ENCODE measurements at places on chromosomes 3 and 15. TPM values are rescaled to one million over a fixed set of nuclear protein-coding genes. Genes with fewer than 3 reads are reported as not detected.

GRCh38 chr15:45143056-45143455, 13.3 kb downstream of the DUOX1 start:
- no peak for DNase-seq

COL6A5 gene
- not detected for total RNA-seq

- no peak for DNase-seq
Measured at GRCh38 chr3:189222927-189223636, 51.3 kb downstream of the TPRG1 start.

ZMYND10 gene
- total RNA-seq, result 0.74 TPM

GRCh38 chr3:196142202-196142956, 60.5 kb upstream of the TFRC start:
- DNase-seq, result no peak

DNA sequence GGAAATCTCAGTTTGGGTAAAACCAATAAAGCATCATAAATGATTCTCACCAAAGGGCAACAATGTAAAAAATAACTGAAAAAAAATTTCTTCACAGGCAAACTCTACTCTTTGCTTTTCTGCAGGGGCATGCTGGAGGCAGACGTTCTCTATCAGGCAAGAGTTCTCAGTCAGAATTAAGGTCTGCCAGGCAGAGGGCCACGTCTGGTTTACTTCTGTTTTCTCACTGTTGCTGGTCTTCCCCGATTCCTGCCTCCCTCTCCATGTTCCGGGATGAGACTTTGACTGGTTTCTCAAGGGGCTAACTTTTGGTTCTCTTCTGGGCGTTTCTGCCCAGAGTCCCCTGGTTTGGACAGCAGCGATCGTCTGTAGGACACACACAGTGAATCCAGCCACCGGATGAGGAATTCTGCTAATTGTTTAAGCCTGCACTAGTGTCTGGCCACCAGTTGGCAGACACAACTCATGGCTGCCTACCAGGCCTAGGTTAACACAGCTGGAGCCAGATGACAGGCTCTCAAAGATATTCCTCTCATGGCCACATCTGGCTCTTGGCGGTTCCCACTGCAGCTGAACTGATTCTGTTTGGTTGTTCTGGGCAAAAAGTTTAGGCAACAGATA, 273.1 kb downstream of the FOXP1 start:
- no peak for DNase-seq

DNA sequence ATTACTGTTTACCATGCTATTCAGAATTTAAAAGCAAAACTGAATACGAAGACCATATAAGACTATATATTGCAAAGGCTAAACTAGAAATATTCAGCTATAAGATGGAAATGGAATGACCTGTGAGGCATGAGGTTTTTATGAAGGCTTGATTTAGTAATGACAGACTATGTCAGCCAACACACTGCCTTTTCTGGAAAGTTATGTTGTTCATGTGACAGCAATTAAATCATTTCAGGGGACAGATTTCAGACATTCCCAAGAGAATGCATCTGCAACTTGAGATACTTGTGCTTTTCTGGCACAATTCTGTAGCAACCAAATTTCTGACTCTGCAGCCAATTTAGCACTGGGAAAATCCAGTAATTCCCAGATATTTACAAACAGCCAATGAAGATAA, 8.6 kb upstream of the GATM start:
- no peak for DNase-seq

DNA sequence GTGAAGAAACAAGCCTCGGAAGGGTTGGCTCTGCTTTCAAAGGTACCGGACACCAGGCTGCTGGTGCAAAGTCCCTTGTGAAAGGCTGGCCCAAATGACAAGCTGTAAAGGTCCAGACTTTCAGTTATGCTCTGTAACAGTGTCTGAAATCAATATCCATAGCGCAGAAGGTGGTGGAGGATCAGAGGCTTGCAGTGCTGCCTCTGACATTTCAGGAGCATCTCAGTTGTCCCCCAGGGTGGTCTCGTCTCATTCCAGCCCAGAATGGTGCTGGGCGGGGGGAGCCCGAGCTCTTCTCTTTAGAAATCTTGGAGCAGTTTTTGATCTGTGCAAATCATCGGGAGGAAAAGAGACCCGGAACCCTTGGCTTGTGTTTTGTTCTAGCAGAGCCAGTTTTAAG, 402.3 kb upstream of the RGMA start:
- DNase-seq, result no peak

FHIT gene
- 9.0 TPM for total RNA-seq

GRCh38 chr3:183857863-183858262, 26.8 kb downstream of the PARL start:
- no peak for DNase-seq

CCR9 gene
- total RNA-seq, result not detected

- DNase-seq, result no peak
Measured at GRCh38 chr15:73753250-73754130, at the start of gene INSYN1. TSS of gene INSYN1 (minus strand) at chr15:73753351. CDS start at chr15:73751130, 2,221 bp downstream.

GRCh38 chr3:125221831-125222230, 9.3 kb upstream of the SLC12A8 start:
- DNase-seq, result no peak

DNA sequence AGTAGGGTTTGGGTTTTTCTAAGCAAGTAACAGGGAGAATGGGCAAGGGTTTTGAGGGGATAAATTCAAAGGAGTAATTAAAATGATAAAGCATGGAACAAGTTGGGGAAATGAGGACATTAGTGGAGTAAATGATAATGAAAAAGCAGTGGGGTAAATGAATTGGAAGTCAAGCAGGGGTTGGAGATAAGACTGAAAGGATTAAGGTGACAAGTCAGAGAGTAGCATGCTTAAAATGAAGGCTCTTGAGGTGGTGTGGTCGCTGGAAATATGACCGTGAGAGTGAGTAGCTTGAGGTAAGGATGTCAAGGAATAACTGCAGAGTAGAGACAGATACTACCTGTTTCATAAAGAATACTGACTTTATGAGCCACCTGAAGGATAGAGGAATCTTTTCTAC, 408.5 kb downstream of the TBC1D5 start:
- DNase-seq, result no peak

NLGN1 gene
- total RNA-seq, result not detected

DNA sequence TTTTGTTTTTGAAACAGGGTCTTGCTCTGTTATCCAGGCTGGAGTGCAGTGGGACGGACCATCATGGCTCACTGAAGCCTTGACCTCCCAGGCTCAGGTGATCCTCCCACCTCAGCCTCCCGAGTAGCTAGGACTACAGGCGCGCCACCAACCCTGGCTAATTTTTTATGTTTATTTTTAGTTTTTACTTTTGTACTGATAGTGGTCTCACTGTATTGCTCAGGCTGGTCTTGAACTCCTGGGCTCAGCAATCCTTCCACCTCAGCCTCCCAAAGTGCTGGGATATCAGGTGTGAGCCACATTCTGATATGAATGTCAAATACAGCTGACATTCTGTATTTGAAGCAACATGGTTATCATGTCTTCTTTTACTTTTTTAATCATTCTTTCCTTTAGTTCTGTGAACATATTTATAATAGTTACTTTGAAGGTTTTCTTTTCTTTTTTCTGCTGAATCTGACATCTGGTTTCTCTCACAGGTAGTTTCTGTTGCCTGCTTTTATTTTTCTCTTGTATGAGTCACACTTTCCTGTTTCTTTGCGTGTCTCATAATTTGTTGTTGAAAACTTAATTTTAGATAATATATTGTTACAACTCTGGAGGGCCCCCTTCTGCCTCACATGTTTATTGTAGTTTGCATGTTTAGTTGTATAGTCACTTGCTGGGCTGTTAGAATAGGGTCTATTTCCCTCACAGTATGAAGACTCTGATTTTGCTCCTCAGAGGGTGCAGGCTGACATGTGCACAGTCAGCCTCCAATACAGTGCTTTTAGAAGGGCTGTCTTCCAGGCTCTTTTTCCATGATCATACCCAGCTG, 8.4 kb upstream of the CNTN4 start:
- DNase-seq, result no peak

DNA sequence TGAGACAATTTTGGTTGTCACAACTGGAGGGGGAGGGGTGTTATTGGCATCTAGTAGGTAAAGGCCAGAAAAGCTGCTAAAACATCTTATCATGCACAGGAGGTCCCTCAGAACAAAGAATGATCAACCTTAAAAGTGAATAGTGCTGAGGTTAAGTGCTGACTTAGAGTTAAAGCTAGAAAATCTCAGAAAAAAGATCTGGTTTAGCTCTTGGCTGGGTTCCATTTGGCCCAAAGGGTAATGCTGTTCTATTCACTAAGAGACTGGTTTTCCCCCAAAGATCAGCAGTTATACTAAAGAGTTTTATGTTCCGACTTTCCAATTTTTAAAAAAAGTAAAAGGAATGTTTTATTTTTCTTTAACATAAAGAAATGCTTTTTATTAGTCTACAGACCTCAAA, 15.6 kb downstream of the DCBLD2 start:
- no peak for DNase-seq

ISLR2 gene
- total RNA-seq, result not detected

ACVR2B gene
- 4.3 TPM for total RNA-seq
